Fibroblast of the conjunctiva (primary cell): ENCODE measurements at places on chromosomes 3 and 15.

GRCh38 chr3:103127098-103127630, 692.3 kb downstream of the ZPLD1 start:
- no peak for DNase-seq

GRCh38 chr3:143826296-143826695, 22.0 kb downstream of the SLC9A9 start:
- DNase-seq: no peak

- DNase-seq: no peak
Measured at GRCh38 chr15:96344060-96344705, 13.7 kb downstream of the NR2F2 start.

DNA sequence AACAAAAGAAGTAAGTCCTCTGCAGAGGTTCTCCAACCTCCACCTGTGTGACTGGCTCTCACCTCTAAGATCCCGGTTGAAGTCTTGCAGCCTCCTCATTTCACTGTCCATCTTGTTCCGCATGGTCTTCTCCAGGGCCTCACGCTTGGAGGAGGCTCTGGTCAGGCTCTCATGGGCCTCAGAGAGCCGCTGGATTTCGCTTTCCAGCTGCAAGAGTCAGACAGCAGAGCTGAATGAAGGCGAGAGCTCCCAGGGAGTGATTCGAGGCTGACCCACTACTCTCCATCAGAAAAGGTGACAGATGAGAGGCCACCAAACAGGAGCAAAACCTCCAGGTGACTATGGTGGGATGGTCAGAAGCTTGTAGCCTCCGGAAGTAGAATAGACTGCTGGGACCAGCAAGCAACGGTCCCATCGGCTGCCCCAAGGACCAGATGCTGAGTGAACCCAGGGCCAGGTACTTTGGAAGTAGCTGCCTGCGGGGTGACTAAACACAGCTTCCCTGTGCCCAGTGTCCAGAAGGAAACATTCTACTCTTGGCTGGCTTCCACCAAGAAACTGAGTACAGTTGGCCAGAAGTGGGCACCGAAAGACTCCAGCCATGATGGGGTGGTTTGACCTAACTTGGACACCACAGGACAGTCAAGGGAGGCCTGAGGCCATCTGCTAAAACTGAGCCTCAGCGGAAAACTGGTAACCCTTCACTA, 7.9 kb downstream of the AMOTL2 start:
- DNase-seq: no peak

DNA sequence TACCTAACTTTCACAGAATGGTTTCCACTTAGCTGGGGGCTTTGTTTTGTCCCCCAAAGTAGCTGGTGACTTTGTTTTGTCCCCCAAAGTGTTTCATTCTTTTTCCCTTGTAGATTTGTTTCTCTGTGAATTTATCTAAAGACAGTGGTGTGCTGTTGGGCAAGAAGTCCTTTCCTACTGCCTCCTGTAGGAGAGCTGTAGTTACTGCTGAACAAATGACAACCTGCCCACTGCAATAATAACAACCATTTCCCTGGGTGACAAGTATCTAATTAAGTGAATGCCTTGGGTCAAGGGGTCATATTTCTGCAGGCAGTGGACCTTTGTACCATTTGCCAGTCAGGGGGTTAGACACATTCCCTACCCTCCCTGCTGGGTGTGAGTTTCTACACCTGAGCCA, 125.4 kb upstream of the BFSP2 start:
- no peak for DNase-seq
